ENCODE measurements at places on chromosomes 13 and 19.

DNA sequence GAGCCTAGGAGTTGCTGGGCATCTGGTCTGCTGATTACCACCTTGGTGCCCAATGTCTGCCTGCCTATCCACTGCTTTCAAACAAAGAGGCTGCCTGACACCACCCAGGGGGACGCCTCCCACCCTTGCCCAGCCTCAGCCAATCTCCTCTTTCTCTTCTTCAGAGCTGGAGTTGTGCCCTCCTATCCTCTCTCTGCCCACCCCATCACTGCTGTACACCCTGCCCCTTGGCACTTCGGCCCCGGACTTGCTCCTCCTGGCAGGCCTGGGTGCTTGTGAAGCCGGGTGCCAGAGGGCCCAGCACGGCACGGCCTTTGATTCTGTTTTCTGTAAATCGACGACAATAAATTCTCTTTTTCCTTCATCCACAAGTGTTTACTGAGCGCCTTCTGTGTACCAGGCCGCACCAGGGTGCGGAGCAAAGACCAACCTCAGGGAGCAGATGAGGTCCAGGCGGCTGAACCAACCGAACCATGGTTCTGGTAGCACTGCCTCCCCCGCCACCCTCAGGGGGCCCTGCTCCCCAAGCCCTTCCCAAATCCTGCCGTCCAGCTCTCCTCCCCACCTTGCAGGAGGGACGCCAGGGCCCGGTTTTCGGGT is 5.0 kb downstream of the RNF225 start:
- no peak for DNase-seq

GRCh38 chr13:49635599-49636433 is 7.5 kb downstream of the ARL11 start:
- no peak for DNase-seq

- DNase-seq: no peak
Observed at GRCh38 chr19:37505958-37506386, 767 bp upstream of the ZNF793 start.

- DNase-seq: no peak
Observed at GRCh38 chr13:59673286-59673685, 490.4 kb downstream of the DIAPH3 start.

DNA sequence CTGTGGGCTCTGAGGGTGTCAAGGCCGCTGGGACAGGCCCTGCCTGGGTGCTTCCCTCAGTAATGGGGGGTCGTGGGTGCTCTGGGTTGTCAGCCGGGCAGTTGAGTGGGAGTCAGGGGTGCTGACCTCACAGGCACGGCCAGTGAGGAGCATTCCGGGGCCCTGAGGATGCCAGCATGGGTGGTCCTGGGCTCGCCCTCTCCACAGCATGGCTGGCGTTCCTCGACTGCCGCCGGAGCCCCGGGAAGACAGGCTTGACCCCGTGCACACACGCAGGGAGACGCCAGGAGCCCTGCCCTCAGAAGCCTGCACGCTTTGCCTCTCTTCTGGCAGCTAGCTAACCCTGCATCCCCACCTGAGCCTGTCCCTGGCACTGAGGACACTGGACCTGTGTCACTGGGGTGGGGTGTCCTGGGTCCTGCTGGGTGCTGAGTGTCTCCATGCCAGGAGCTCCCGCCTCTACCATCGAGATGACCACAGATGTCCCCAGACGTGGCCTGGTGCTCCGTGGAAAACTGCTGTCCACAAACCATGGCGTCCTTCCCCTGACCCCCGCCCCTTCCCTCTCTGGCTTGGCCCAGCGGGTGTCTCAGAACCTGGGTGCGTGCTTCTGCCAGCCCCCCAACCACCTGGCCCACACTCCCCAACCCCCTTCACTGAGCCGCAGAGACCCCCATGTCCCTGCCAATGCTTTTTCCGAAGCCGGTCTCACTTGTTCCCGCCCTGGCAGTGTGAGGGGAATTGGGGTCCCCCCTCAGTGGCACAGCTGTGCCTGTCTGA is 4.4 kb upstream of the NDUFS7 start:
- DNase-seq: no peak

DNA sequence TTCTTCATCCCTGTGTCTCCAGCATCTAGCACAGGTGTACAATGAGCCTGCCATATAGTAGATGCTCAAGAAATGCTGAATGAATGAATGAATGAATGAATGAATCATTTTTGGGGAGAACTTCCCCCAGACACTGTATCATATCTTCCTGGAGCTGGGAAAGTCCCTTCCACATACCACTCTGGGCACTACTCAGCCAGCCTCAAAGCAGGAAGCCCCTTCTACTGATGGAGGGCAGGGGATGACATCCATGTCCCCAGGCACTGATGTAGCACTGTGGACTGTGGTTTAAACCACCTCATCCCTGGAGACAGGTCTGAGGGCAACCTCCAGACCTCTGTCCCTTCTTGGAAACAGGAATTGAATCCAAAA is 4.8 kb downstream of the GNA15 start:
- DNase-seq: no peak

GRCh38 chr13:112975401-112975939 is 6.5 kb downstream of the MCF2L start:
- DNase-seq: no peak

- no peak for DNase-seq
Observed at GRCh38 chr13:33008946-33009722, 7.1 kb upstream of the KL start.

GRCh38 chr13:36673838-36674326 is at the start of gene SERTM1:
TSS of gene SERTM1 (plus strand) at chr13:36674020. CDS start at chr13:36695079, 21,059 bp downstream.
- DNase-seq: no peak

- DNase-seq: no peak
Observed at GRCh38 chr13:78675112-78675511, 16.2 kb upstream of the OBI1 start.

DNA sequence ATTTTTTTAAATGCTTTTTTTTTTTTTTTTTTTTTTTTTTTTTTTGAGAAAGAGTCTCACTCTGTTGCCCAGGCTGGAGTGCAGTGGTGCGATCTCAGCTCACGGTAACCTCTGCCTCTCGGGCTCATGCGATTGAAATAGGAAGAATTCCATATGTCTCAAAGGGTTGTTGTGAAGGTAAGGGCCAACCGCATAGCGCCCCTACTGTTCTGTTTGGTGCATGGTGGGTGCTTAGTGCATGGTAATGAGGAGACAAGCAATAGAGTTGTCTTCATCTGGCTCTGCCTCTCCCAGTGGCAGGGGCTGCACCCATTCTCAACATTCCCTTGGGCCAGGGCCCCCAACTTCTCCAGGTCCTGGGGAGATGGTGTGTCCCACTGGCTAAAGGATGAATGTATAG is 68.7 kb downstream of the RASL11A start:
- DNase-seq: no peak

DNA sequence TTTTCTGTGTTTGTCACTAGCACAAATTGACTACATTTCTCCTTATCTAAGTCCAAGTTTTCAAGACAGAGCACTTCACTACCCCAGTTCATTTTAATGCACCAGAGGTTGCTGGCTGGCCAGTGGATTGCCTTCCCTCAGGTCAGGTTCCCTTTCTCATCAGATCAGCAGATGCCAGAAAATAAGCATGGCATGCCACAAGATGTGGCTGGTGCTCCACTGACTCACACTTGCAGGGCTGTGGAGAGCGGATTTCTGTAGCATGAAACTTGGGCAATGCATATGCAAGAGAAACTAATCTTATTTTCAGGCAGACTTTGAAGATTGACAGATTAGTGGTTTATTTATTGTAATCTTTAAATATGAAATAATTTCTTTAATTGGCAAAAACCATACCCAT is 79.5 kb downstream of the RUBCNL start:
- DNase-seq: no peak

DNA sequence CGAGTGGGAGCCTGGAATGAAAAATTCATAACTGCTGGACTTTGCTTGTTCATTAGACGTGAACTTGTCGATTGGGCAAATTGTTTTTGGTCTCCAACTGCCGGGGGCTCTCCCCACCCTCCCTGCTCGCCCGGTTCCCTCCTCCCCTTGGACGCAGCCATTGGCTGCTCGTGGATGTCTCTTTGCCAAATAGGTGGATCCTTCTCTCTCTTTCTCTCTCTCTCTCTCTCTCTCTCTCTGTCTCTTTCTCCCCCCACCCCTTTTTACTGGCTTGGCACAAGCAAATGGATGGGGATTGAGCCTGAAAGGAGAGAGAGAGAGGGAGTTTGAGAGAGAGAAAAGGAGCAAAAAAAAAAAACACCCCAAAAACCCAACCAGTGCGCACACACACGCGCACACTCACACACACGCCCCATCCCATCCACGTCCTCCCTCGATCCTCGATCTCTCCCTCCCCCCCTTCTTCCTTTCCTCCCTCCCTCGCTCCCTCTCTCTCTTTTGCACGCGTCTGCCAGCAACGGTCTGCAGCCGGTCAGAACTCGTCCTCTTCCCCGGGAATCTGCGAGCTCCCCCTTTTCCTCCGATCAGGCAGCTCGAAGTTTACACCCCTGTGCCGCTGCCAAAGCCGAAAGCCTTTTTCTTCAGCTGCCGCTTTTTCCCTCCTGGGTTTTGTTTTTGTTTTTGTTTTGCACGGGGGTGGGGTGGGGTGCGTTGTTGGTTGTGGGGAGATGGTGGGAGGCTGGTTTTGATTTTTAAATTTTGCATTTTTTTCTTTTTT is 27.8 kb downstream of the NFIX start:
- peak; percentile 93 for DNase-seq

- DNase-seq: peak; percentile 39
Observed at GRCh38 chr13:114035583-114036531, 62.0 kb upstream of the C13orf46 start.

DNA sequence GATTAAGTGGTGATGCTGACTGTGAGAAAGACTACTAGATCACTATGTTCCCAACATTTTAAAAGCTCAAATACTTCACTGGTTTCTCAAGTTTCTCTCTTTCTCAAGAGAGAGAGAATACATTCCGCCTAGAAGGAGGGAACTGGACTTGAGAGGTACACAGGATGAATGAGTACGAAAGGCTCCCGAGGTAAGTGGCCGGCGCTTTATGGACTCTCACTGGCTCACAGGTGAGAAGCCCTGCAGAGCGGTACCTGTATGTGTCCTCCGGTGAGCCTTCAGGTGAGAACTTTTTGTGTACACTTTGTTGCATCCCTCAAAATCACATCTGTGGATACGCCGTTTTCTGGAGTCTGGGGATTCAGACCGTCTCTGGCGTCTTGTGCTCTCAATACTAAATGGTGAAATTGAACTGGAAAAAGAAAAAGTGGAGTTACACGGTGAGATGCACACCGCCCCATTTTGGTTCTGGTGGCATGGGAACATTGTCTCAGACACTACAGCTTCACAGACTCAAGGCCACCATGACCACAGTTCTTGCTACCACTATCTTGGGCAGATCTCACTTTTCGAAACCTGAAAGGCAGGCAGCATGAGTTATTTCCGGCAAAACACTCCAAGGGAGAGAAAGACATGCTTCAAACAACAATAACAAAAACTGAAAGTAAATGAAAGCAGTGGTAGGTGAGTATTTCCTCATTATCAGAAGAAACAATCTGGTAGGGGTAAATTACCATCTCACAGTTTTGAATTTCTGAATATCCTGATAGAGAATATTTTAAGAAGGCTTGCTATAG is 418.9 kb downstream of the KLF12 start:
- no peak for DNase-seq

DNA sequence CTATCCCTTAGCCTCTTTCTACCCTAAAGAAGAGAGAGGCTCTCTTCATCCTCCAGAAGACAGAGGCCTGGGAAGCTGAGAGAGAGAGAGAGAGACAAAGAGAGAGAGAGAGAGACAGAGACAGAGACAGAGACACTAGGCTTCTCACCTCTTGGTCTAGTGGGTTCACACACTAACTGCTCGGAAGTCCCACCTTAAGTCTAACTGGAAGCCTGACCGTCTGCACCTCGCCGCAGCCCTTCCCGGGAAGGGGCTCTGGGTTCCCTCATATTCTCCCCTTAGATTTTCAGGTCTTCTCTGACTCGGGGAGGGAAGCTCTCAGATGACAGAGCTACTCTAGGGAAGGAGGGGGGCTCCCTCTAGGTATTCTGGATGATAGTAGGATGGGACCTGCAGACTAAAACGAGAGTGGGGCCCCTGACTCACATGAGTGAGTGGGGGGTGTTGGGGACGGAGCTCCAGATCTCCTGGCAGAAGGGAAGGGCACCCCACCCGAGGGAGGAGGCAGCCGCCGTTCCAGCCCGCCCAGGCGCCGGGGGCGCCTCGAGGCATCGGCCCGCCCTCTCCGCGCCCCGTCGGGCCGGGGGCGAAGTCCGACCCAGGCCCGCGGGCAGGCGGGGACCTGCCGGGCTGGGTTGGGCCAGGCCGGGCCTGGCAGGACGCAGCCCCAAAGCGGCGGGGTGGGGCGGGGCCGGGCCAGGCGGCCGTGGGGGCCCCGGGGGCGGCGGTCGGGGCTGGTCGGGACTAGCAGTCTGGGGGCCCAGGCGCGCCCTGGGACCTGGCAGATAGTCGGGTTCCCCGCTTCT is 2.0 kb upstream of the JUNB start:
- no peak for DNase-seq

DNA sequence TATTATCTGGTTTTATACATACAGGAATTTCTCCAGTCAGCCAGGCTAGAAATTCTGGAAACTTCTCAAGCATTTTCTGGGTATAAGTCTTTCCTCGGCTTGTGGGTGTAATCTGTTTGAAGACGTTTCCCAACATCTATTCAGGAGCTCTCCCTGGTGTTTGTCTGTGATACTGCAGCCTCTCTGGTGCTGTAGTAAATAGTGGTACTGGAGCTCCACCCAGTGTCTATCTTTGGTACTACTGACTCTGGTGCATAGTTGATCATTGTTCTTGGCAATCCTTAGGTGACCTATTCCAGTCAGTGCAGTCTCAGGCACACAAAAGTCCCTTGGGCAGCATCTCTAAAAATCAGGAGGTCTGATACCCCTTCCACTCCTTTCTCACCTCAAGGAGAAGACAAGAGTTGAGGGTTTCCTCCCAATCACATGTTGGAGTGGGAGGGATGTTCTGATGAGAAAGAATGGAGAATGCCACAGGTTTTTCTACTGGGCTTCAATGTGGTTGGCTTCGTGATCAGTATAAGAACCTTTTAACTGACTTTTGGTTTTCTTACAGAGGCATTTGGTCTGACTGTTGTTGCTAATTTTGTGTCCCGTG is 115.5 kb downstream of the CYSLTR2 start:
- DNase-seq: peak; percentile 85

DNA sequence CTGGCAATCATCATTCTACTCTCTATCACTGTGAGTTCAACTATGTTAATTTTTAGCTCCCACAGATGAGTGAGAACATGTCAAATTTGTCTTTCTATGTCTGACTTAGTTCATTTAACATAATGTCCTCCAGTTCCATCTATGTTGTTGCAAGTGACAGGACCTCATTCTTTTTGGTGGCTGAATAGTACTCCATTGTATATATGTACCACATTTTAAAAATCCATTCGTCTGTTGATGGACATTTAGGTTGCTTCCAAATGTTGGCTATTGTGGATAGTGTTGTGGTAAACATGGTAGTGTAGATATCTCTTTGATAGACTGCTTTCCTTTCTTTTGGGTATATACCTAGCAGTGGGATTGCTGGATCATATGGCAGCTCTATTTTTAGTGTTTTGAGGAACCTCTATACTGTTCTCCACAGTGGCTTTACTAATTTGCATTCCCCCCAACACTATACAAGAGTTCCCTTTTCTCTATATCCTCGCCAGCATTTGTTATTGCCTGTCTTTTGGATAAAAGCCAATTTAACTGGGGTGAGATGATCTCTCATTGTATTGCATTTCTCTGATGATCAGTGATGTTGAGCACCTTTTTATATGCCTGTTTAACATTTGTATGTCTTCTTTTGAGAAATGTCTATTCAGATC is 124.1 kb downstream of the PCCA start:
- DNase-seq: no peak

- DNase-seq: no peak
Observed at GRCh38 chr13:47279920-47280319, 383.1 kb upstream of the HTR2A start.

- DNase-seq: no peak
Observed at GRCh38 chr19:19540715-19541515, 2.9 kb downstream of the CILP2 start.
